ENCODE measurements at places on chromosomes 2 and 18.

- DNase-seq: no peak
Observed at GRCh38 chr2:121052023-121052422, 233.0 kb downstream of the TFCP2L1 start.

- no peak for DNase-seq
Observed at GRCh38 chr2:157324331-157324843, 1.2 kb downstream of the ERMN start.

GRCh38 chr2:88320076-88320773 lies 132.3 kb downstream of the FOXI3 start:
- DNase-seq: no peak

- no peak for DNase-seq
Observed at GRCh38 chr18:61236356-61237057, 96.7 kb upstream of the CDH20 start.

DNA sequence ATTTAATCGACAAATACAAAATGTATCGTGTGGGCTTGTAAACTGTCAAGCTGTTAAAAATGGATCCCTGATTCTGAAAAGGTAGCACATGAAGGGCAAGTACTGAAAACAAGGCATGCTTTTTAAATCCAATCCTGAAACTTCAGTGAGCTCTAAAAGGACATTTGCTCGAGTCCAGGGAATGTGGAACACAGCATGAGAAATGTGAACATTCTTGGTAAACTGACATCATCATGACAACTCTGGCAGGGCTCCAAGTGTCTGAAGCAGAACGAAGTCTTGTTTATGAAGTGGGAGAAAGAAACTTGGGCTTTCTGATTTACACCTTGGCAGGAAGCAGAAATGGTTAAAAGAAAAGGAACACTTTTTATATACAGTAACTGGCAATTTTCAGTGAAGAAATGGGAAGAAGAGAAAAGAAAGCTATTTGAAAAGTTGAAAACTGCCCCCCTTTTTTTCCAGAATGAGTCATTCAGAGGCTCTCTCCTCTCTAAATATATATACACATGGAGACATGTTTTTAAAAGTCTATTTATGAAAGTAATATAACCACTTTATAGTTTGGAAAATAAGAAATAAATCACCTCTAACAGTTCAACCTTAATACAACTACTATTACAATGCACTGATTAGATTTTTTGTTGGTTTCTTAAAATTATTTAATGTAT lies 120.8 kb downstream of the GAREM1 start:
- DNase-seq: no peak

DNA sequence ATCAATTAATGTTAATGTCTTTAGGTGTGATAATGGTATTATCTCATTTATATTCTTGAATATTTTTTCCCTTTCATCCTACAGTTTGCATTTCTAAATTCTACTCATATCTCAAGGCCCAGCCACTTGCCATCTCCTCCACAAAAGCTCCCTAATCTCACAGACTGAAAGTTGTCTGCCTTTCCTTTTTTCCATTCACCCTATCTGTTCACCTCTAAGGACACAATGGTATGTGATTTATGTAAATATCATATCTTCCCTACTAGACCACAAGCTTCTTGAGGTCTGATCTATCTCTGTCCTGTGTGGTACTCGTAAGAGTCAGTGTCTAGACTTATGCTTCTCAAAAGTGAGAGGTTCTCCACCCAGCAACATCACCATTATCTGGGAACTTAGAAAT lies 3.9 kb upstream of the SPC25 start:
- DNase-seq: no peak

GRCh38 chr2:69585855-69586555 lies 57.5 kb downstream of the AAK1 start:
- DNase-seq: no peak

GRCh38 chr2:160294339-160294803 lies 94.3 kb upstream of the ITGB6 start:
- DNase-seq: no peak

DNA sequence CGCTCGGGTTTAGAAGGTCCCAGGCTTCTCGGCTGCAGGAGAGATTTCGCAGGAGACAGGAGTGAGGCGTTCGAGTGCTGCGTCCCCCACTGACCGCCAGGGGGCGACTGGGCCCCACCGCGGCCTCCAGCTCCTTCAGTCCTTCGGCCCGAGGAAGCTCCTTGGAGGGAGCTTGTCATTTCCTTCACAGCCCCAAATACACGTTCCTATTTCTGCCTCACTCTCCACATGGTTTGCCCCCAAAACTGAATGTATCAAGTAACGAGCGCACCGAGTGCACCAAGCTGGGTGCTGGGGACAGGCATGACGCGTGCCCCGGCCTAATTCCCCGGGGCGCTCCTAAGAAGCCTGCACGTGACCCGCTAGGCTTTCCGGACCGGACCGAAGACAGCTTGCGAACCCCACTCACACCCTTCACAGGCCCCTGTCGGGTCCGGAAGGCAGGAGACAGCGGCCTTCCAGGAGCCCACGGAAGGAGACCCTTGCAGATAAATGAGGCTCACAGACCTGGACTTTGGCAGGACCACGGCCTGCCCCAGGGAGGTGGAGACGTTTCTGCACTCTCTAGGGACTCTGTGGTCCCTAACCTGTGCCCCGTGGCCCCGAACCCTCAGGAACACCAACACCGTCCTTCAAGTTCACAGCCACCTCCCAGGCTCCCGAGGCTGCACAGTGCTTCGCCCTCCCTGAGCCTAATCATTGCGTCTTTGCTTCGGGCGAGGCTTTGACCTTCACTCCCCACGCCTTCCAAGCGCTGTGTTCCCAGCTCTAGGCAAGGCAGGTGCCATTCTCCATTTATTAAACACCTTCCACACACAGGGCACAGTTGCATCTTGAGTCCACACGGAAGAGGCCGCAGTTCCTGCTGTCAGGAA lies 13.0 kb upstream of the FAHD2A start:
- DNase-seq: peak; percentile 83

DNA sequence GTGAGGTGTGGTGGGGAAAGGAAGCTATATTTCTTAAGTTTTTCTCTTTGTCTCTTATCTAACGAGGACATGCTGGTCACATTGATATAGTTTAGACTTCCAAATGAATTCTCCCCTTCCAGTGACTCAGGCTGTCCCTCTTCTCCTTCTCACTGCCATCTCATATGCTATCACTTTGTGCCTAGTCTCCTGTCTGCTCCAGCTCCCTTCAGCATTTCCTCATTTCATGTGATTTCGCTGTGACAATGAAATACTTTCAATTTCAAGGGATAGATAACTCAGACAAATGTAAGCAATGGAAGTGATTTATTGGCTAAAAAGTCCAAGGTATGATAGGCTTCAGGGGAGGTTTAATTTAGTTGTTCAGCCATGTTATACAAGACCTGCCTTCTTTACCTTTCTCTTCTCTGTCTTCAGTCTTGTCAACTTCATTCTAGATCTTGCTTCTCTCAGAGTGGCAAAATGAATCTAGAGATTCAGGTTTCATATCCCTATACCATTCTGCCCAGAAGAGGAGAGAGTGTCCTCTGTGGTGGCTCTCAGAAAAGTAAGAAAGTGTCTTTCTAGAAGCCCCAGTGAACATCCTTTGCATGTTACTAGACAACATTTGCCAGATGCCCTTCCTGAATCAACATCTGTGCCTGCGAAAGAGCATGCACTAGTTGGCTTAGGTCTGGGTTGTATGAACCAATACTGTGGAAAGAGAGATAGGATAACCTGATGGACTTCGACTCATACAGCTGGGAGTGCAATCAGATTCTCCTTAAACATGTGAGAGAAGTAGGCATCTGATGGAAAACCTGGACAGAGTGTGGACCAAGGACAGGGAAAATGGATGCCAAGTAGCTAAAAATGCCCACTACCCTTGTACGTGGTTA lies 29.9 kb upstream of the GPR155 start:
- DNase-seq: no peak

GRCh38 chr2:197498235-197498936 lies 1.3 kb downstream of the HSPD1 start:
- no peak for DNase-seq

- DNase-seq: peak; percentile 11
Observed at GRCh38 chr2:226030788-226031646, 631.5 kb downstream of the NYAP2 start.

DNA sequence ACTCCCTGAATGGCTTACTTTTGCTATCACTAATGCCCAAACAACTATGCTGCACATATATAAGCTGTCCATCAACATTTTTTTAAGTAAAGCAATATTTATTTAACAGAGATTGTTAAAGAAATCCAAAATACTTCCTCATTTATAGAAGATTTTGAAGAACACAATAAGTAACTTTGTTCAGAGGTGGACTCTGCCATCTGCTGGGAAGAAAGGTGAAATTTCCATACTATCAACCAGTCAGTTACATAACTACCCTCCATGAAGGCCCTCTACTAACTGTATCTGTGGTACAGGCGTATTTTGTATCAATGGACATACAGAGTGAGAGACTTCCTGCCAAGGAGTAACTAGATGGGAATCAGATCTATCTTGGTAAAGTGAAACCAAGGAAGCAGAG lies 106.0 kb downstream of the DTNB start:
- peak; percentile 61 for DNase-seq

DNA sequence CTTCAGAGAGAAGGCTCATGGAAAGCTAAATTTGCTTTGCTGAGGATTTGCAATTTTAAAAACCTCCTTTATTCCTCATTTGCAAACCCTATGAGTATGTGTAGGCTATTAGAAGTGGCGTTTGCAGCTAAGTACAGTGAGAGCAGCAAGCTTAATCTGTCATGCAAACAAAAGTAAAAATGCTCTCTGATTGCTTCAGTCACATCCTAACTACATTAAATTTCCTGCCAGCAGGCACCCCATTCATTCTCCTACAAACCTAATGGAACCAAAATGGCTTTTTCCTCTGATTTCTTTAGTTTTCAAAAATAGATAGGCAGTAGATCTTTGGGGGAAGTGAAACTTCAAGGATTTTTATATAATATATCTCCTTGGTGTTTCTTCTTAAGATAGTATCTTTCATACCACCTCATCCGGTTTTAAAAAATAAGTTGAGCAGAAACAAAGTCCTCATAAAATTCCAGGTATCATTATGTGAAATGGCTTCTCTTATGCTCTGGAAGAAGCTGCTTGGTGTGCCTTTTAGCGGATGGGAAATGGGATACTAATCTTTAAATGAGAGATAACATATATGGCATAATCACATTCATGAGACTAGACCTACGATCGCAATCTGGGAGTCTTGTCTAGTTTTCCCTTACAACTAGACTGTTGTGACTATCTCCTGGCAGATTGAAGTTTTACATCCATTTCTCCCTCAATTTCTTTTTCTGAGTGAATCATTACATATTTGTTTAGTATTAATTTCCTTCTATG lies 49.1 kb downstream of the CLIP4 start:
- no peak for DNase-seq

DNA sequence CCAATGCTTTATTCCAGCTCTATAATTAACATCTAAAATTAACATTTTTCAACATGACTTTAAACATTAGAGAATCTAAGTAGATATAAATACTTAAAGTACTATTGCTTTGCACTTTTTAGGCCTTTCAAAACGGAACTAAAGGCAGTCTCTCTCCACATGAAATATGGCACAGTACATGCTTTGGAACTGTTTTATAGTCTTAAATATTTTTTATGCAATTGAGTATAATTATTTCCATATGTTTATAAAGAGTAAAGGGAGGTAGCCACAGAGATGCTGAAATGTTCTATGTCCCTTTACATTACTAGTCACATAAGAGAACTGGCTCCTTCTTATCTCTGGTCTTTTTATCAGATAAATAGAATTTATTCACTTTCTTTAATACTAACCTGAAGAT lies 674.0 kb downstream of the PLCL1 start:
- no peak for DNase-seq

- no peak for DNase-seq
Observed at GRCh38 chr2:184463102-184463865, 135.0 kb upstream of the ZNF804A start.

GRCh38 chr2:54336136-54336976 lies 80.3 kb upstream of the TSPYL6 start:
- no peak for DNase-seq

- DNase-seq: no peak
Observed at GRCh38 chr2:40401896-40402295, 50.0 kb downstream of the SLC8A1 start.

DNA sequence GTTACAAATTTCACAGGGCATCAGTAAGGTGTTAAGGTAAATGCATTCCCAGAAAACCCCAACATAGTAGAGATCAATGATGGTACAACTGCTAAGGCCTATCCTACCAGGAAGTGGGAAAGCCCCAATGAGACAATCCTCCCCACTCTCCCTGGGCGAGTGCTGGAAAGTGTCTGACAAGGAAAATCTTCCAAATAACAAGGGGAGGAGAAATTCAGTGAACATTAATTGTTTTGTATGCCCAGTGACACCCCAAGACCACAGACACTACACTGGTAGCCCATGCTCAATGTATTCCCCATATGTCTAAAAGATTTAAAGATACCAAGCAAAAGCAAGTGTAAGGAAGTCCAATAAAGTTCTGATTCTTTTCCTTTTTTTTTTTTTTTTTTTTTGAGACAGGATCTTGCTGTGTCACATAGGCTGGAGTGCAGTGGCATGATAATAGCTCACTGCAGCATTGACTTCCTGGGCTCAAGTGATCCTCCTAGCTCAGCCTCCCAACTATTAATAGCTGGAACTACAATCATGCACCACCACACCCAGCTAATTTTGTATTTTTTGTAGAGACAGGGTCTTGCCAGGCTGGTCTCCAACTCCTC lies 24.7 kb downstream of the B4GALT6 start:
- no peak for DNase-seq

GRCh38 chr18:13007248-13007560 lies 16.0 kb downstream of the CEP192 start:
- DNase-seq: no peak

- no peak for DNase-seq
Observed at GRCh38 chr2:62706721-62707521, 1.4 kb downstream of the EHBP1 start.

- no peak for DNase-seq
Observed at GRCh38 chr2:134268265-134268664, 14.4 kb downstream of the MGAT5 start.

DNA sequence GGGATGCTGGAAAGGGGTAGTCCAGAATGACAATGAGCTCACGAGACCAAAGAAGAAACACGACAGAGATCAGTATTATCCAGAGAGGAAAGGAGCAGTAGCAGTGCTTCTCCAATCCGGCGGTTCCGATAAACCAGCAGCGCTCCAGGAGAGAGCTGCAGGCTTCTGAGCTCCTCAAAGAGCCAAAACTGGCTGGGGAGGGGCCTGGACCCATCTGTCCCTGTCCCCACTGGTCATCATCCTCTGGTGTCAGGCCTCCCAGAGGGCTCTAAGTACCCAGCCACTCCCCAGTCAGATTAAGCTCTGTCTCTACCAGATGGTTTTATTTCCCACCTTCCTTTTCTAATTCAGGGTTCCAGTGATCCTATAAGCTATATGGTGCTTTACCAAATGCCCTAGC lies 23.2 kb downstream of the DNAJC27 start:
- no peak for DNase-seq

DNA sequence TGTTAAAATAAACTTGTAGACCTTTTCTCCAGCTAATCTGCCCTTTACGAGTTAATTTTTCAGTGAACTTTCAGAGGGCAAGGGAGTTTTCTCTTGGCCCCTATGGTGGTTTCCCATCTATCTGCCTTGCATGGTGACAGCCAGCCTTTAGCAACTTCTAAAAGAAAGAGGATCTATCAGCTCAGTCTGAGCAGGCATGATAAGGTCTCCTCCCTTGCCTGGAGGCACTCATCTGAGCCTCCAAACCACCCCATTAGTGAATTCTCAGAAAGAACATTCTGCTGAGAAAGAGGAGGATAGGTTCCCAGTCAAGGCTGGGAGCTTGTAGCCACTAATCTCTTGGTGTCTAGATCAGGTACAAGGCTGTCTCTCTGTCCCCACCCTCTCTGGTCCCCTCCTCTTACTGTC lies 10.7 kb upstream of the GYPC start:
- DNase-seq: peak; percentile 17
